ENCODE measurements at places on chromosomes 7 and 10.

GRCh38 chr10:24866604-24867583 is 85.5 kb downstream of the PRTFDC1 start:
- H3K36me3 ChIP-seq, result peaks cover 4% of the 10 kb centered on the region
- H3K4me3 ChIP-seq, result peak overlapping the region; percentile 39
- H3K27me3 ChIP-seq, result no peaks in the 10 kb centered on the region
- H3K27ac ChIP-seq, result no peak overlapping the region
- H3K4me1 ChIP-seq, result peaks cover 28% of the 10 kb centered on the region
- no peak for DNase-seq

- H3K36me3 ChIP-seq, result peaks cover 56% of the 10 kb centered on the region
- DNase-seq, result no peak
- no peak overlapping the region for H3K27ac ChIP-seq
- no peaks in the 10 kb centered on the region for H3K27me3 ChIP-seq
- H3K4me1 ChIP-seq, result no peaks in the 10 kb centered on the region
- H3K4me3 ChIP-seq, result no peak overlapping the region
These were observed 214.2 kb upstream of the BMPER start for GRCh38 chr7:33691180-33691579.

GRCh38 chr7:40644454-40645188 is 509.8 kb downstream of the SUGCT start:
- DNase-seq, result no peak
- H3K36me3 ChIP-seq, result no peaks in the 10 kb centered on the region
- H3K27me3 ChIP-seq, result no peaks in the 10 kb centered on the region
- H3K4me1 ChIP-seq, result peaks cover 9% of the 10 kb centered on the region

- no peaks in the 10 kb centered on the region for H3K36me3 ChIP-seq
- H3K4me3 ChIP-seq, result no peak overlapping the region
- peaks cover 14% of the 10 kb centered on the region for H3K27me3 ChIP-seq
- DNase-seq, result no peak
These were observed 265.9 kb upstream of the ZMIZ1 start for GRCh38 chr10:78802866-78803265.

GRCh38 chr7:36690041-36690440 is 34.3 kb downstream of the AOAH start:
- no peak overlapping the region for H3K4me3 ChIP-seq
- H3K27me3 ChIP-seq, result no peaks in the 10 kb centered on the region
- no peak for DNase-seq
- peaks cover 51% of the 10 kb centered on the region for H3K4me1 ChIP-seq

Measured in naive thymus-derived CD8-positive, alpha-beta T cell (primary cell).